ENCODE measurements at places on chromosomes 11 and 22.

DNA sequence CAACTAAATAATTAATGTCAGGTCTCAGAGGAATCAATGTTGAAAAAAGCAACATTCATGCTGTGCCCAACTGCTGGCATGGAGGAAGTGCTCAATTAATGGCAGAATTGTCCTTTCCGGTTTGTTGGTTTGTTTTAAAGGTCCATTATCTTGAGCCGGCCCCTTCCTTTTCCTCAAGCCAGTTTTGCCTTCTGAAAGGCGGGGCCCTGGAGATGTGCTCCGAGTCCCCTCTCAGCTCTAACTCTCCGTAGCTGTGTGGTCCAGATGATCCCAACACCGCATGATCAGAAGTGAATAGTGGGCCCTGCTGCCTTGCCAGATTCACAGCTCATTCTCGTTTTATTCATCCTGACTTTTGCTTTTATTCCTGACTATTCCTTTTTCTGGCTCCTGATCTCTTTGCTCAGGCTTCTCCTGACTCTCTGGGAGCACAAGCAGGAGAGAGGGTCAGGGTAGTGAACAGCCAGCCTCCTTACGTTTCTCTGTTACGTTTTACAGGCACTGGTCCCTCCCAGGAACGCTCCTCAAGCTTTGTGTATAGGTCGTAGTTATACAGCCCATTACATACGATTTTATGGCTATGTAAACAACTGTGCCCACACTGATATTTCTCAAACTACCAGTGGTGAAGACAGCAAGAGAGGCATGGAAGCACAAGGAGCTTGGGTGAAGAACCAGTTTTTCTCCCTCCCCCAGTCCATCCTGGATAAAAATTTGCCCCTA lies 265.9 kb downstream of the LARGE1 start:
- no peak for DNase-seq

GRCh38 chr11:96885912-96886311 lies 496.1 kb downstream of the JRKL start:
- no peak for DNase-seq

- DNase-seq = no peak
These were observed 24.9 kb downstream of the LRRC10B start for GRCh38 chr11:61533401-61533800.

DNA sequence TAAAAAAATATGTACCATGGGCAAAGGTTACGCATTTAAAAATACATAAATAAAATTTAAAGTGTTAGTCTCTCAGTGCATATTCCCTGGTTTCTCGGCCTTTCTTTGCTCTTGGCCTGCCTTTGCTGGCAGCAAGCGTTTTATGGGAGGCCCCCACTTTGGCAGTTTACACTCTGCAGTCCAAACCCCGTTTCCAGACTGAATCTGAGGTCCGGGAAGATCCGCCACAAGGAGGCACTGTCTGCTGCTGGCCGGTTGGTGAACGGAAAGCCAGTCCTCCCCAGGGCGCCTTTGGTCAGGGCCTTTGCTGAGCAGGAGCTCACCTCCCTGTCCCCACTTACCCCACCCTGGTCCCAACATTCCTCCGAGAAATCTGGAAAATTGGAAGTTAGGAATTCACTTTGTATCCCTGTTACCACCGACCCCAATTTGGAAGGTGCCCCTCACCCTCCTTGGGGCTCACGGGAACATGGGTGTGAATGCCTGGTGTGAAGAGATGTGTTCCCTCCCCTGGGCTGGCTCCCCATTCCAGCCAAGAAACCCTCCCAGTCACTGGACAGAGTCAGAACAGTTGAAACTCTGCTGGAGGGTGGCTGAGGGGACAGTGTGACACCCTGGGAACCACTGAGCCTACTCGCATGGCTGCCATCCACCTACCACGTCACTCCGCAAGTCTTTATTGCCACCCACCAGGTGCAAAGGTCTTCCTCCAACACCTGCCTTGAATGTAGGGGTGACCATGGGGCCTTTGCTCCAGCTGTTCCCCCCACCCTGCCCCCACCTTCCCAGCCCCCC lies 9.4 kb upstream of the SF1 start:
- DNase-seq = peak; percentile 40

GRCh38 chr22:43740587-43741270 lies 71.4 kb downstream of the EFCAB6 start:
- DNase-seq = no peak

DNA sequence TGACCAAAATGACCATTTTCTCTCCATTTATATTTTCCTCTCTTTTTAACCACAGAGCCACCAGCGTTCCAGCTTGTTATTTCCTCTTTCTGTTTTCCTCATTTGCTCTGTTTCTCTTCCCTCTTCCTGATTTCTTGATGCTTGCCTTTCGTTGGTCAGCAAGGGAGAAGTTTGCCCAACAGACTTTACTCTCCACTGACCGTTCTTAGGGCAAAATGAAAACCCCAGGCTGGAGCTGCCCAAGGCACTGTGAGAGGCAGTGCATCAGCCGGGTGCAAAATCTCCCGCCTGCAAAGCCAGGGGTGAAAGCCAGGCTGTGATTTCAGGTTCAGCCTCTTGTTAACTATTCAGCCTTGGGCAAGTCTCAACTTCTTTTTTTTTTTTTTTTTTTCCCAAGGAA lies 26.1 kb upstream of the APLP2 start:
- DNase-seq = no peak

- no peak for DNase-seq
These were observed 44.2 kb downstream of the LMO1 start for GRCh38 chr11:8219257-8220021.

DNA sequence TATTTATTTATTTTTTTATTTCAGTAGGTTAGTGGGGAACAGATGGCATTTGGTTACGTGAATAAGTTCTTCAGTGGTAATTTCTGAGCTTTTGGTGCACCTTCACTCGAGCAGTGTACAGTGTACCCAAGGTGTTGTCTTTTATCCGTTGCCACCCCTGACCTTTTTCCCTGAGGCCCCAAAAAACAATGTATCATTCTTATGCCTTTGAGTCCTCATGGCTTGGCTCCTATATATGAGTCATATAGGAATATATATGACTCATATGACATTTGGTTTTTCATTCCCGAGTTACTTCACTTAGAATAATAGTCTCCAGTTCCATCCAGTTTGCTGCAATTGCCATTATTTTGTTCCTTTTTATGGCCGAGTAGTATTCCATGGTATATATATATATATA lies 763.9 kb downstream of the NTM start:
- DNase-seq = no peak

- no peak for DNase-seq
These were observed 984.0 kb downstream of the BRD1 start for GRCh38 chr22:48843640-48844039.

- no peak for DNase-seq
These were observed 886 bp downstream of the SHISA8 start for GRCh38 chr22:41913842-41914534.

DNA sequence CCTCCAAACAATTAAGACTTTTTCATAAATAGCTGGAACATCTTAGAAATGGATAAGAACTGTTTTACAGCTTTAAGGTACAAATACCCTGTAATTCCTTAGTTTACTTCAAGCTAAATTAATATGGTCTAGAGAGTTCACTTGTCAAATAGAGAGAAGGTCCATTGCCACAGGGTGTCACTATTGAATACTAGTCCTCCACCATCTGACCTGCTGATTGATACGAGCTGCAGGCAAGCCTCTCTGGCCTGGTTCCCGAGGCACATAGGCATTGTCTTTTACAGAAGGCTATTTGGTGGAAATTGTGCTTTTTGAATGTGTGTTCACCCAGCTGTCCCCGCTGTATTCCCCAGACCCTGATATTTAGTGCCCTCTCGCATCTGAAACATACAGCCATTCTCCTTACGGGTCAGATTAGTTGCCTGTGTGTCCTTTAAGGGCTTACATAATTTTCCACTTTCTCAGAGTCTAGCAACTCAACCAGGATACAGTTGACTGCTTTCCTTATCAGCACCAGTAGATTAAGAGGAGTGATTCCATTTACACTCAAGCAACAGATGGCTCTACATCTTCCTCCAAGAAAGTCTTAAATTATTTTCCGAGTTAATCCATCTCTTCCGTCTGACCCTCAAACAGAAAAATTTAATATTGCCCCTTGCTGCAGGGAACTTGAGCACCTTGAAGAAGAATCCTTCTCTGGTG lies 788.8 kb upstream of the FAT3 start:
- no peak for DNase-seq

GRCh38 chr11:7060868-7061267 lies 27.9 kb upstream of the RBMXL2 start:
- DNase-seq = no peak

DNA sequence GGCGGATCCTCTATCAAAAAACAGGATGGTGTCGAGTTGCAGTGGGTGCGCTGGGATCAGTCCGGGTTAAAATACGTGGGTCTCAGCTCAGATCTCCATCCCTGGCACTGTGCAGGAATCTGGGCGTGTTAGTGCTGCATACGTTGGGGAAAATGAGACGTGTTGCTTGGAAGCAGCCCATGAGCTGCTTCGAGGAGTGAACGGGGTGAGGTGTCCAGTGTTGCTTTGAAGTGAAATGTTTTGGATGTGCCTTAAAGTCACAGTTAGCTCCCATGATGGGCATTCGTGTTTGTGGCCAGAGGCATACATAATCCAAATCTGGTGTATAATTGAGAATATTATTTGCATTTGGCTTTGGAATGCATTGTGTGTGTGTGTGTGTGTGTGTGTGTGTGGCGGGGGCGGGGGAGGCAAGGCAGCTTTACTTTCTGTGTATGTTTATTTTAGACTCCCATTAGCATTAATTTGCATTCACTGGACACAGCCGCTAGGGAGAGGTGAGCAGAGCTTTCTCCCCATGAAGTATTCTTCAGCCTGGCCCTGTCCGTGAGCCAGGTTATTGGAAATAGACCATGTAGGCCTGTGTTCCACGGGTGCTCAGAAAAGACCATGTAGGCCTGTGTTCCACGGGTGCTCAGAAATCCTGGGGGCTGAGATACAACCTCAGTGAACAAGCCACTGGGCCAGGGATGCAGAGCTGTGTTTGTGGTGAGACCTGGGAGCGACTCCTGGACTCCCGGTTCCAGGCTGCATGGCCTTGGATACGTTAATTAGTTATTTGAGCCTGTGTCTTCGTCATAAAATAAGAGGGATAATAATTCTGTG lies 134.6 kb downstream of the ST3GAL4 start:
- no peak for DNase-seq

DNA sequence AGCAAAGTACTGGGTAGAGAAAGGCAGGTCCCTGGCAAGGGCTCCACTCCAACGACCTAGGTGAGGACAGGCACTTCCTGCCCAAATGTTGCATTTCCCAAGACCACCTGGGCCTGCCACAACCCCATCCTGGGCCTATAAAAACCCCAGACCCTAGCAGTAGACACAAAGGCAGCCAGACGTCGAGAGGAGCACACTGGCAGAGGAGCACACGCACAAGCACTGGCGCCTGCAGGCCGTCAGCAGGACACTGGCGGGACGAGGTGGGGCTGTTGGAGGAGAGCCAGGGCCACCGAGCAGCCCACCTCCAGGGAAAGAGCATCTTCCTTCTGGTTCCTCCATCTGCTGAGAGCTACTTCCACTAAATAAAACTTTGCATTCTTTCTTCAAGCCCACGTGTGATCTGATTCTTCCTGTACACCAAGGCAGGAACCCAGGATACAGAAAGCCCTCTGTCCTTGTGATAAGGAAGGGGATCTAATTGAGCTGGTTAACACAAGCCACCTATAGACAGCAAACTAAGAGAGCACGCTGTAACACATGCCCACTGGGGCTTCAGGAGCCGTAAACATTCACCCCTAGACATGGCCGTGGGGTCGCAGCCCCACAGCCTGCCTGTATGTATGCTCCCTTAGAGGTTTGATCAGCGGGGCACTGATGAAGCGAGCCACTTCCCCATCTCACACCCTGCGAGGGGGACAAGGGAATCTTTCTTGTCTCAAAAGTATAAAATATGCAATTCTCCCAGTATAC lies 89.7 kb upstream of the MTMR2 start:
- no peak for DNase-seq

- DNase-seq = no peak
These were observed 5.4 kb upstream of the MIF start for GRCh38 chr22:23888615-23889401.

- no peak for DNase-seq
These were observed 907 bp downstream of the MCHR1 start for GRCh38 chr22:40679964-40680818.

DNA sequence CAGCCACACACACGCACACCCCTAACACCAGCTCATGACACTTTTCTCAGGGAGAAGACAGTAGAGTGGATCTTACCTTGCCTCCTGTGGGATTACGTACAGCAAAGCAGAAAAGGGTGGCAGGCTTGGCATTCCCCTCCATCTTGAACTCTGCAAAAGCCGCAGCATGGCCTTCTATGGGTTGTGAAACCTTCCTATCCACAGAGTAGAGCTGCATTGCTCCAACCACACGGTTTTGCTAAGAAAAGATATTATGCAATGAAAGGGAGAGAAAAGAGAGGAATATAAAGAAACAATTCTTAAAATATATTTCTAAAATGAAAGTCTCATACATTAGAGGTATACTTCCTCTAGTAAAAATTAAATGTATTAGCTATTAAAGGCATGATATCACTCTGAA lies 48.8 kb downstream of the CLTCL1 start:
- no peak for DNase-seq

GRCh38 chr11:114683007-114683406 lies 4.7 kb downstream of the NXPE2 start:
- no peak for DNase-seq

DNA sequence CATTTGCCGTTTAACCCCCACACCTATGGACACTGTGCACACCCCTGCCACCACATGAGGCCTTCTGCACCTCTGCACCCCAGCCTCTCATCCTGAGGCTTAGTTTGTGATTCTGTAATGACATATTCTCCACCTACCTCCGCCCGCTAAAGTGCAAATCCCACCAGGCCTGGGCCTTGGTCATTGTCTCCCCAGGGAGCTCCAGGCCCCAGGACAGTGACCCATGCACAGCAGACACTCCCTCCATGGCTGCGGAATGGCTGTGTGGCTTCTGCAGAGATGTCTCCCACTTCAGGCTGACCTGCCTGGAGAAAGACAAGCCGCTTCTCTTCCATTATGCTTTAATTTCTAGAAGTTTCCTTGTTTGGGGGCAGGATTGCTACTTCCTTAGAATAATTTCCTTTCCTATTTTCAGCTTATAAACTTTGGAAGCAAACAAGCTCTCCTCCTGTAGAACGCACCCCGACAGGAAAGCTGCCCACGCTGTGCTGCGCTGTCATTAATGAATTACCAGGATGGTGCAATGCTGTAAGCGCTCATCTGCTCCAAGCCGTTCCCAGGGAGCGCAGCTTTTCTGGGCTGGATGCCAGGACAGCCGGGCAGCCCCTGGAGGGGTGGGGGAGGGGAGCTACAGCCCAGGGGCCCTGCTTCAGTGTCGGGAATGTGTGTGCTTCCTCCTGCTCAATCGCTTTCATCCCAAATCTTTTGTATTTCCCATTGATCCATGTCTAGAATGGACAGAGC lies 618.0 kb downstream of the BRD1 start:
- no peak for DNase-seq

Measured in stimulated activated CD4-positive, alpha-beta T cell treated with anti-CD3 and anti-CD28 coated beads, Interleukin-1b, Interleukin-23, amount 100 ng/mL, for 4 hours (primary cell).